ENCODE measurements at places on chromosomes 2 and 18. TPM values are rescaled to one million over a fixed set of nuclear protein-coding genes. Genes with fewer than 3 reads are reported as not detected.

- no peak for DNase-seq
Observed at GRCh38 chr2:126761981-126762878, 106.3 kb downstream of the GYPC start.

DNA sequence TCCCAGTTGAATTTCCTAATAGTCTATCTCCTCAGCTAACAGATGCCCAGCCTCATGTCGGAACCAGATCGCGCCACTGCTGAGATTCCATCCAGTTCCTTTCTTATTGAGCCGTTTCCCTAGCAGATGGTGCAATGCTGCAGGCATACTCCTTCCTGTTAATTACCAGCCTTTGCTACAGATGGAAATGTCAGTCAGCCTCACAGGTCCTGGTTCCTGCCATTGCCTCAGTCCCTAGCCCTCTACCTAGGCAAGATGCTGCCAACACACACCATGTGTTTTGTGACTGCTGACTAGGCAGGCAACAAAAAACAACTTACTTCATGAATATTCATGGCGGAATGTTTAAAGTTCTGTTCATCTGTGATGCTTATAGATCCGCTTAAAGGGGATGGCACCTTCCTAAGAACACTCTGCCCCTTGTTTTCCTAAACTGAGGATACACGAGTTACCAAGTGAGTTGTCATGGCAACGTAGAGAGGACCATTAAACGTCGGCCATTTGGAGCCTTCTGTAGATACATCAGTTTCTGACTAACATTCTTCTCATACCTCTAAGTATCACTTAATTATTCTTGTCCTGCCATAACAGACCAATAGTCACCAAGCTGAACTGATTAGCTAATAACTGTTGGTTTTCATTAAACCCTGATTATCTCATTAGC is 749.5 kb downstream of the RNF144A start:
- no peak for DNase-seq

DNA sequence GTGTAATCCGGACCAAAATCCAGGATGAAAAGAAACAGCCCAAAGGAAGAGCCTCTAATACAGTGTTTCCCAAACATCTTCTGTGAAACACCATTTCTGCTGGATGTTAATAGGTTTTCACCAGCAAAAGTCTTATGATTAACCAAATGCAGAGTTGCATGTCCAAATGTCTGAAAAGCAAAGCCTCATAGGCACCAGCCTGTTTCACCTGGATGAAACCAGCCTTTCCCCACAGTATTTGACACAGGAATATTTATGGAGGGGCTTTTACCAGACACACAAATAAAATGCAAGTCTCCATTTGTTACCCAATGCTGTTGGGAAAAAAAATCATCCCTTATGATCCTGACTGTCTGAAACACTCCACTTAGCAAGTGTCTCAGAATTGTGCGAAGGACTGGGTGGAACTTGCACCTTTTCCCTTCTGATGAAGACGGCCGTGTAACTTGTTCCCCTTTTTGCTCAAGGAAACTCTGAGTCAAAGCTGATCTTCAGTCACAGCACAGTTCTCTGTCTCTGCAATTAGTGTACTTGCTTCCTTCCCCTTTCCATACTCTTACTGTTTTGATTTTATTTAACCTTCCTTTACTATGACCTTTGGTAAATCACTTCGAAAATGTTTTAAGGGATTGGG is 70.3 kb upstream of the IL1R2 start:
- no peak for DNase-seq

GRCh38 chr18:78856569-78857313 is 122.9 kb upstream of the SALL3 start:
- DNase-seq = no peak

DNA sequence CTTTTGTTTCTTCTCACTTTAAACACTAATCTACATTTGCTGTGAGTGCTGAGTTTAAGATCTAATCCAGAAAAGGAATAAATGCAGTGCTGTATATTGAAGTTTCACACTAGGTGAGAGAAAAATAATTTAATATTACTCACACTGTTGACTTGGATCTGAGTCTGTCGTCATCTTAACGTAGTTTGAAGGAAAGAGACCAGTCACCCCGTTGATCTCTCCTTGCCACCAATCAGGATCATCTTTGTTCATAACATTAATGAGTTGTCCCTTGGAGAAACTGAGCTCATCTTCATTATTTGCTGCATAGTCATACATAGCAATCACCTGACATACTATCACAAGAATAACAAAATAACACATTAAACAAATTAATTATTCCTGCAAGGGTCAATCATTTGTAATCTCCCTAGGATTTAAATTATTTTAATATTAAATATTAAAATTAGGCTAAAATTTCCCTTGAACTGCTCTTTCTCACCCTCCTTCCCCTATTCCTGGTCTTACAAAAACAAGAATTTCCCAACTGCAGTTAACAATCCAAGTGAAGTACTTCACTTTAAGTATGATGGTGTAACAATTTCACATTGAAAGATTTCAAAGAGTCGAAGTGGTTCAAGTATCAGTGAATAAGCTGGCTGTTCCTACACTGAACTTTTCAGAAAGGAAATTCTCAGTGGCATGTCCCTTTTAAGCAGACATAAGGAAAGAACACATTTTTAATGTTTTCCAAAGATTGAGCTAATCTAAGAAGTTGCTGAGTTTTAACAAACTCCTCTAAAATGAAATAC is 71.3 kb downstream of the FAM228A start:
- DNase-seq = no peak

DNA sequence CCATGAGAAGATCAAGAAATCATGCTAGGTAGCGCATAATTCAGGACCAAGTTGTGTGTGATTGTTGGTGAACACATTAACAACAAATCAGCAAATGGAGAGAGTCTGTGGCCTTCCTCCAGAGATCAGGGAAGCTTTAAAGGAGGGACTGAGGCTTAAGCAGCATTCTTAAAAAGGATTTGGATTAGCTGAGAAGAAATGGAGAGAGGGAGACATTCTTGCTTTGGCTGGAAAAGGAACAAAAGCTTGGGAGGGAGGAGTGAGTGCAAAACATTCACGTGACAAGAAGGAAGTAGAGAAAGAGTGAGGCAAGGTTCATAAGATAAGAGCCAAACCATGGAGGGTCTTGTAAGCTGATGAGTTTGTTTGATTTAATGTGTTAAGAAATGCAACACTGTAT is 75.6 kb downstream of the SRD5A2 start:
- no peak for DNase-seq

The CD8B gene
- 0.73 TPM for polyA plus RNA-seq

The NFATC1 gene
- polyA plus RNA-seq = 7.0 TPM
